ENCODE measurements at places on chromosomes 5 and 9.

DNA sequence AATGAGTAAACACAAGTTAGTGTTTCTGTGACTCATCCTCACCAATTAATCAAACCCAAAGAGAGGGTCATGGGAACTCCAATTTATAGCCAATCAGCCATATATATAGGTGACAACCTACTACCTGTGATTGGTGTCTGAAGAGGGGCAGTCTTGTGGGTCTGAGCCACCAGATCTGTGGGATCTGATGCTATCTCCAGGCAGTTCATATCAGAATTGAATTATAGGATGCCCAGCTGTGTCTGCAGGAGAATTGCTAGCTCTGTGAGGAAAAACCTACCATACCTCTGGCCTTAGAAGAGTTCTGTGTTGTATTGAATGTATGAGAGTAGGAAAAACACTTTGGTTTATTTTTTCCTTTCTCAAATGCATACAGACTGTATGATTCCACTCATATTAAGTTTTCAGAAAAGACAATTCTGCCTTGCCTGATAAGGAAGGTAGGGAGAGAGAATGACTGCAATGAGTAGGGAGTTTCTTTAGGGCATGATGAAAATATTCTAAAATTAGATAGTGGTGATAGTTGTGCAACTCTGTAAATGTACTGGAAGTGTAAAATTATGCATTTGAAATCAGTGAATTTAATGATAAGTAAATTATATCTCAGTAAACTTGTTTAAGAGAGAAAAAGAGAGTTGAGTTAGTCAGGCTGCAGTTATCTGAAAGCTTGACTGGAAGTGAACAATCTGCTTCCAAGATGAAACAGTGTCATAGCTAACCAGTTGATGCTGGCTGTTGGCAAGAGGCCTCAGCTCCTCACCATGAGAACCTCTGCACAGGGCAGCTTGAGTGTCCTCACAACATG, 274.9 kb downstream of the AUH start:
- DNase-seq = no peak

- no peak for DNase-seq
Measured at GRCh38 chr9:98142182-98142907, 23.3 kb upstream of the TRIM14 start.

DNA sequence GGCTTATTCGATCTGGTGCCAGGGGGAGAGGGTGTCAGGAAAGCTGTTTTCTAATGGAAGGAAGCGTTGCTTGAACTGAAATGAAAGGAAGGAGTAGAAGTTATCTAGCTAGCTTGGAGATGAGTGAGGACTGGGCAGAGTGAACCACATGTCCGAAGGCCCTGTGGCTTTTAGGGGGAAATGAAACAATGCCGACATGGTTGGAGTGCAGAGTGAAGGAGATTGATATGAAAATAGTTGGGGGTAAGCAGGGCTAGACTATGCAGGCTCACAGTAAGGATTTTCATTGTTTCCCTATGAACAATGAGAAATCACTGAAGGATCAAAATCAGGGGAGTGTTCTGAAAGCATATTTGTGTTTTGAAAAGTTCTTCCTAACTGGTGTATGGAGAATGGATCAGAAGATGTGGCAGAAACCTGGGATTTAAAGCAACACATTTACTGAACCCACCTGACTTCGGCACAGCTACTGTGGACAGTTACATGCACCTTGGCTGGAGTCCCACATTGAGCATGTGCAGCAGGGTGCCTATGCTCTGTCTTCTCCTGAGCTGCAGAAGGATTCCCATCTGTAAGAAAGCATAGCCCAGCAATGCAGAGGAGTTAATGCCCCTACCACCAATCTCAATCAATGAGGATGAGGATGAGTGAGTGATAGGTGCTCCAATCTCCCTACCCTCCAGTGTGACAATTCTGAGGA, 144.4 kb upstream of the TBCA start:
- DNase-seq = no peak

- DNase-seq = no peak
Measured at GRCh38 chr5:68279984-68280383, 64.4 kb downstream of the PIK3R1 start.

DNA sequence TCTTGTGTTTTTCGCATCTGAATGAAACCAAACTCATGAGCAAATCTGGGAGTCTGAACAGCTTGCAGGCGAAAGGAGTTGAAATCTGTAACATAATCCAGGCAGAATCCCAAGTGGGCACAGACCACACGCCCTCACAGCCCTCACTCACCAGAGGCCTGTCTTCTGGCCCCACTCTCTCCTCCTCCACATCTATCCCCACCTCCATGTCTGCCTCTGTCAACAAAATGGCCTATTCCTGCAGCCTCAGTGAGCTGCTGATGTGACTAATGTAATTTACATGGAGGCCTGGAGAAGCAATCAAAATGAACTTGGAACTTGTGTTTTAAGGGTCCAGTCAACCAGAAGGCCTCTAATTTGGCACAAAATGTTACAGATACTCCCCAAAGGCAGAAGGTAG, 136.6 kb downstream of the GNA14 start:
- no peak for DNase-seq

DNA sequence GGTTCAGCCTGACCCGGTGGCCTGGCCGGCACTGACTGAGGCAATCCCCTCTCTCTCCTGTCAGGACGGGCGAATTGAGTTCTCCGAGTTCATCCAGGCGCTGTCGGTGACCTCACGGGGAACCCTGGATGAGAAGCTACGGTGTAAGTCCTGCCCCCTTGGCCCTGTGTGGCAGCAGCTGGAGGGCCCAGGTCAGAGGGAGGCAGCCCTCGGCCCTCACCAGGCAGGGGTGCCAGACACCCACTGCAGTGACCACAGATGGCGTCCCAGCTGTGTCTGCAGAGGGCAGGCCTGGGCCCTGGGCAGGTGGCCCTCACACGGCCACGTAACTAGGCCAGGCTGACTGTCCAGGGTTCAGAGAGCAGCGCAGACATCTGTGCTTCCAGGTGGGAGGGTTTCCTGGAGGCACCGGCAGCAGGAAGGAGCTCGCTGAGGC, 45.9 kb upstream of the HMCN2 start:
- no peak for DNase-seq

DNA sequence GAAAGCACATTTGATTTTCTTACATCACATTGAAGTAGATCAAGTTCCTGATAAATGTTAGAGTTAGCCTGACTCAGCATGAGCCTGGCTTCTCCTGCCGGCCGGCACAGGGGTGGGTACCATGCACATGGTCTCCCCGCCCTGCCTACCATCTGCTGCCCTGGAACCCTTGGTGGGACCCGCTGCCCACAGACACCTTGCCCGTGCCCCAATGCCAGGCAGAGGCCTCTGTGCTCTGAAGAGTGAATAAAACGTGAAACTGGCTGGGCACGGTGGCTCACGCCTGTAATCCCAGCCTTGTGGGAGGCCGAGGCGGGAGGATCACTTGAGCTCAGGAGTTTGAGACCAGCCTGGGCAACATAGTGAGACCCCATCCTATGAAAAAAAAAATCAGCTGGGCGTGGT, 17.3 kb downstream of the EXD3 start:
- DNase-seq = no peak

- DNase-seq = no peak
Measured at GRCh38 chr9:111036429-111036789, 1.9 kb downstream of the LPAR1 start.

DNA sequence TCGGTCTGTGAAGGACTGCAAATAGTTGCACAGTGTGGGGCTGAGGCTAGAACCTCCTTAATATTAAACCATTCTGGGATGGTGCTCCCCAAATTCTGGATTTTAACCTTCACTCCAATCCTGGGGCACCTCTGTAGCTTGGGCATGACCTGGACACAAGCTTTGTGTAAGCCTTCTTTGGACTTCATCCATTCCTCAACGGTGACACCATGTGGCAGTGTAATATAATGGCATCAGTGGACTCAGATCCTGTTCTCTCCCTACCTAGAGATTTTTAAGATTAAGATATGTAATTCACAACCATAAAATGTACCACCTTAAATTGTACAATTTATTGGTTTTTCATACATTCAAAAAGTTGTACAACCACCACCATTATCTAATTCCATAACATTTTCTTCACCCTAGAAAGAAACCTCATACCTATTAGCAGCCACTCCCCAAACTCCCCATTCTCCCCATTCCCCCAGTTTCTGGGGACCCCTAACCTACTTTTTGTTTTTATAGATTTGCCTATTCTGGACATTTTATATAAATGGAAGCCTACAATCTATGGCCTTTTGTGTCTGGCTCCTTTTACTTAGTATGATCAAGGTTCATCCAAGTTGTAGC, 4.8 kb upstream of the PLGRKT start:
- no peak for DNase-seq

DNA sequence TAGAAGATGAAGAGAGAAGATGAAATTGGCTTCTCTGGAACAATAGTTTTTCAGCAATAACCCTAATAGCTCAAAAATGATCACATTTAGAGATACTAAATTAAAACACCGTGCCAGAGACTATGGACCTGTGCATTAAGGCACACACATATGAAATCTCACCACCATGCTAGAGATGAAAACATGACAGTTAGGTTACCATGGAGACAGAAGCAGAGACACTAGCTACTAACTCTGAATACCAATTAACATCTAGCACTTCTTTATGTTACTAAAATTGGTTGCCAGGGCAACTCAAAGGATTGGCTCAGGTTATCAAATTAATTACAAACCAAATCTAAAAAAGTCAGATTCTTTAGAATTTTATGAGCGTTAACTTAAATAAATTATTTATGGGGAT, 337.7 kb downstream of the PLK2 start:
- DNase-seq = no peak

- DNase-seq = no peak
Measured at GRCh38 chr5:143016777-143017516, 246.8 kb downstream of the ARHGAP26 start.

DNA sequence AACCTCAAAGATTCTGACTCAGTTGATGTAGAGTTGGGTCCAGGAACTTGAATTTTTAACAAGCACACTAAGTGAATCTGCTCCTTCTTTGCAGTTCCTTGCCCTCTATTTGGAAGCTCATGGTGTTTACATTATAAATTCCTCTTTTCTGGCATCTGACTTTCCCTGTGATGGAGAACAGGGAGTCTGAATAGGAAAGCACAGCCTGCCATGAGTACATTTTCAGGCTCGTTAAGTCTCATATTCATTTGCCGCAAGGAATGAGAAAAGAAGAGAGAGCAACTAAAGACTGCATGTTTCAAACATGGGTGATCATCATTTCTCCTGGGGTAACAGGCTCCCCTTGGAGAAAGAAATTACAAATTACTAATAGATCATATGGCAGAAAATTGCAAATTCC, 468.1 kb upstream of the DMAC1 start:
- no peak for DNase-seq

GRCh38 chr5:149426931-149427330, 47.8 kb upstream of the IL17B start:
- DNase-seq = no peak

- no peak for DNase-seq
Measured at GRCh38 chr9:119184265-119184936, 184.8 kb downstream of the BRINP1 start.

GRCh38 chr5:68738841-68739240, 355.0 kb upstream of the SLC30A5 start:
- DNase-seq = no peak

DNA sequence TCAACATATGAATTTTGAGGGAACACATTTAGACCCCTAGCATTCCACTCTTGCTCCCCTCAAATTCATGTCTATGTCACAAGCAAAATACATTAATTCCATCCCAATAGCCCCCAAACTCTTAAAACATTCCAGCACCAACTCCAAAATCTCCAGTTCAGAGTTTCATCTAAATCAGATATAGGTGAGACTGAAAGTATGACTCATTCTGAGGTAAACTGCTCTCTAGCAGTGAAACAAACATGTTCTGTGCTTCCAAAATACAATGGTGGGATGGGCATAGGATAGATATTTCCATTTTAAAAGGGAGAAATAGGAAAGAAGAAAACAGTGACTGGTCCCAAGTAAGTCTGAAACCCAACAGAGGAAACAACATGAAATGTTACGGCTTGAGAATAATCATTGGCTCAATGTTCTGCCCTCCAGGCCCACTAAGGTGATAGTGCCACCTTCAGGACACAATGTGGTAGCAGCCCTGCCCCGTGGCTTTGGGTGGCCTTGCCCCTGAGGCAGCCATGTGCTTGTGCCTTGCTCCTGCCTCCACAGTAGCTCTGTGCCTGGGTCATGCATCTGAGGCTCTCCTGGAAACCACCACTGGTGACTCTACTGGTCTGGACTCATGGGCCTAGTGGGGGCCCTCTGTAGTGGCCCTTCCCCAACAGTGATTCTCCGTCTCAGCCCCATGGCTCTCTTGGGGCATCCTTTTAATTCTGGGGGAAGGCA, 36.4 kb upstream of the IPPK start:
- no peak for DNase-seq

DNA sequence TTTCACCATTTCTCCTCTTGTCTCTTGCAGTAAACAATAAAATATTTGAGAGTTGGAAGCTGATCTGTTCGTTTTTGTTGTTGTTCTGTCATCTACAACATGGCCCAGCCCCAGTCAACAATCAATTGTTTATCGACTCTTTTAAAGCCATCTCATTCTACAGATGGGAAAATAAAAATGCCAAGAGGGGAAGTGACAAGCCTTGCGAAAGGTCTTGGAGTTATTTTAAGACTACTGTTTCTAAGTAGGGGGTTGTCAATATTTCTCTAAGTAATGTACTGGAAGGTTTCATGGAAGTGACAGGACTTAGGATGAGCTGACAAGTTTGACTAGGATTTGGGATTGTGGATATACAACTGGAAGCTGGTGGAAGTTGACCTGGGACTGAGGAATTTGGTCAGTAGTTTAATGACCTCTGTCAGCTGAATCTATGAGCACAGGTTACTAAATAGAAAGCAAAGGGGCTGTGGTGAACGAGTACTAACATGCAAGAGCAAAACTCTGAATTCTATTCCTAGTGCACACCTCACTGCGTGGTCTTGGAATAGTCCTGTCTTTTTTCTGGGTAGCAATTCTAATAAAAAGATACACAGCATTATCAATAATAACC, 57.5 kb upstream of the ADRB2 start:
- DNase-seq = no peak

- DNase-seq = no peak
Measured at GRCh38 chr9:76245518-76245917, 148.7 kb downstream of the RFK start.

DNA sequence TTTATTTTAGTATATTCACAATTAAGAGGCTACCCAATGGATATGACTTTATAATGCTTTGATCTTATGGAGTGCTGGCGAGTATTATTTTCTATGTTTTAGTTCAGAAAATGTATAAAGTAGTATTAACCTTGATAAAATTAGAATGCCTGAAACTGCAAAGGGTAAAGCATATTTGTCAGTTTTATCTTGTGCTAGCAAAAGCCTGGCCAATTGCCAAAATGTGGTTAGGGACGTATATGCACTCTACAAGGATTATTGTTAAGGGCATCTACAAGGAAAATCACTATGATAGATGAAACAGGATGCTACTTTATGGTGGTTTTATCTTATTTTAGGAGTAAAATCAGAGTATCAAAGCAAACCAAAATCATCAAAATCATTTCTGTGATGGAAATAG, 281.7 kb downstream of the CCDC171 start:
- DNase-seq = no peak

All from SW 1271 (cell line).